ENCODE measurements at places on chromosomes 6 and 20. TPM values are rescaled to one million over a fixed set of nuclear protein-coding genes. Genes with fewer than 3 reads are reported as not detected.

Gene SLC22A1
- 0.29 TPM for total RNA-seq

Gene C4B
- total RNA-seq: 68.0 TPM

GRCh38 chr6:169590376-169590939, 111.4 kb downstream of the WDR27 start:
- DNase-seq: no peak

Gene HFE
- 3.3 TPM for total RNA-seq

GRCh38 chr6:140867336-140867735, 1265.4 kb upstream of the GJE1 start:
- DNase-seq: no peak

Gene BMP6
- total RNA-seq: 3.2 TPM

Gene HSPA12B
- total RNA-seq: 10.4 TPM

GRCh38 chr6:13814938-13815575, 700 bp upstream of the MCUR1 start:
- DNase-seq: no peak

DNA sequence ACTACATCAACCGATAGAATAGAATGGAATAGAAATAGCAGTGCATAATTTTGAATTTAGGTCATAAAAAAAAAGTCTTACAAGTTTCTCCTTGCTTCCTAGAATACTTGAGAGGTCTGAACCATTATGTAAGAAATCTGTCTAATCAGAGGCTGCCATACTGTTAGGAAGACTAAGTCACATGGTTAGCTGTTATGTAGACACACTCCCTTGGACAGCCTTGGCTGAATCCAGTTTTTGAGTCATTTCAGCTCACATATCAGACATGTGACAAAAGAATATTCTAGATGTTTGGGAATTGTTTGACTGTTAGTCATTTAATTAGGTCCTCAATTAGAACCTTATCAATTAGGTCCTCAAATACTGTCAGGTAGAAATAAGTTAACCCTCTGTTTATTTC, 1601.4 kb downstream of the GRIK2 start:
- DNase-seq: no peak

Gene XKR7
- total RNA-seq: not detected
